ENCODE measurements at places on chromosomes 4 and X.
A peak's percentile ranks its signal among the peaks of the same experiment; 100 is the strongest.

- DNase-seq: no peak
Observed at GRCh38 chr4:4759232-4759631, 100.2 kb upstream of the MSX1 start.

GRCh38 chr4:26860922-26861433 lies 337 bp downstream of the STIM2 start:
- peak; percentile 70 for DNase-seq

DNA sequence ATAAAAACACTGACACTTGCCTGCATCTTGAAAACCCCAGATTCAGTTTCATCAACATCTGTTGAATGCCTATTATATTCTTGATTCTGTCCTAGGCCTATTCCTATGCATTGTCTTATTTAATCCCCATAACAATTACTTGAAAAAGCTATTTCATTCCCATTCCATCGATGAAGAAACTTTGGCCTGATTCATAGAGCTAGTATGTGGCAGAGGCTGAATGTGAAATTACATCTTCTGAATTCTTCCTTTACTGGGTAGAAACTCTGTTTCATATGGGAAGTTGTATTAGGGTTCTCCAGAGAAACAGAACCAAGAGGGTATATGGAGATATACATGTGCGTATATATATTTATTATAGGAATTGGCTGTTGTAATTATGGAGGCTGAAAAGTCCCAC lies 35.0 kb upstream of the SLC4A4 start:
- DNase-seq: peak; percentile 47

GRCh38 chr4:1746919-1747602 lies 25.7 kb downstream of the TACC3 start:
- DNase-seq: no peak

DNA sequence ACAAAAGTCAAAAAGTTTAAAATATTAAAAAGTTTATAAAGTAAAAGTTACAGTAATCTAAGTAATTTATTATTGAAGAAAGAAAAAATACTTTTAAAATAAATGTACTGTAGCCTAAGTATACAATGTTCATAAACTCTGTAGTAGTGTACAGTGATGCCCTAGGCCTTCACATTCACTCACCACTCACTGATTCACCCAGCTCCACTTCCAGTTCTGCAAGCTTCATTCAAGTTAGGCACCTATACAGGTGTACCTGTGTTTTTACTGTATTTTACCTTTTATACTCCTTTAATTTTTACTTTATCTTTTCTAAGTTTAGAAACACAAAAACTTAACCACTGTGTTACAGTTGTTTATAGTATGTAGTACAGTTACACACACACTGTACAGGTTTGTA lies 40.1 kb upstream of the AGA start:
- no peak for DNase-seq

- DNase-seq: peak; percentile 39
Observed at GRCh38 chr4:89486042-89486441, 178.4 kb upstream of the GPRIN3 start.

DNA sequence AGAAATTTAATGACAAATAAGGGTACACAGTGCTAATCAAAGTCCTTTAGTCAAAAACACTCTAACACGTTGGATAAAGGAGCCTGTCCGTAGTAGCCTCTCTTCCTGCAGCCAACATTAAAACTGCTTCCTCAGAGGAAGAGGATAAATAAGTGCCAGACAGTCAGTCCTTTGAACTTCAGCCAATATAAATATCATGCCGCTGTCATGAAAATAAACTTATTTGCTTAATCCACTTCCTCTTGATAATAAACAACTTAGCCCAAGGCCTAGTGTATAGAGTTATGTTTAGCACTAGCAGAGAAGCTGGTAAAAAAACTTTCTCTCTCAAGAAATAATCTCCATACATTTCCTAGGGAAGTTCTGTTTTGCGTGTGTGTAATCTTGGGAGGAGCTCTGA lies 196.7 kb downstream of the HS3ST1 start:
- no peak for DNase-seq

- DNase-seq: no peak
Observed at GRCh38 chr4:102678695-102679335, 82.0 kb downstream of the MANBA start.

DNA sequence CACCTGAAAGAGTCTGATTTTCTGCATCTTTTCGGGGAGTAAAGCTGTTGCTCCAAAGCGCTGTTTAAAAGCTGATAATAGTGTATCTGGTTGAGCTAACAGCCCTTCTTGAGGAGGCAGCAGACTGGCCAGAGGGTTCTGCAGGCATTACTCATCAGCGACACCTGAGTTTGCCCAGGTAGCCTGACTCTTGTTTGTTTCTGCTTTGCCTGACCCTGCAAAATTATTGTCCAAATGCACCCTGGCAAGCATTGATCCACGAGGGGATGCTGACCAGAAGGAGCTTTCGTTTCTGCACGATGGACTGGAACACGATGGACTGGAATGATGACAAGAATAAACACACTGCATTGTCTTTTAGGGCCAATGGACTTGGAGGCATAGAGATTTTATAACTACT lies 6.2 kb downstream of the CD99 start:
- DNase-seq: no peak

DNA sequence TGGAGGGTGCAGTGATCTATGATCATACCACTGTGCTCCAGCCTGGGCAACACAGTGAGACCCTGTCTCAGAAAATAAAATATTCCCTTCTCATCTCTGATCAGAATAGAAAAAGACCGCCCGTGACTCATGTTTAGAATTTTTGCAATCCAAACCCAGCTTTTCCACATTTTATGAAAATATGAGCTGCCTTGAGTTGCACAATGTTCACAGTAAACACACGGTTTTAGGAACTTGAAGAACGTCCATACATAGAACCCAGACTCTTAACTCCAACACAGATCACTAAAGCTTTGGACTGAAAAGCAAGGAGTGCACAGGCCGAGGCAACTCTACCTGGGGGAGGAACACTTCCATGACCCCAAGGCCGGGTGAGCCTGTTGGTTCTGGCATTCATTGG lies 305.0 kb downstream of the TENM3 start:
- DNase-seq: no peak

DNA sequence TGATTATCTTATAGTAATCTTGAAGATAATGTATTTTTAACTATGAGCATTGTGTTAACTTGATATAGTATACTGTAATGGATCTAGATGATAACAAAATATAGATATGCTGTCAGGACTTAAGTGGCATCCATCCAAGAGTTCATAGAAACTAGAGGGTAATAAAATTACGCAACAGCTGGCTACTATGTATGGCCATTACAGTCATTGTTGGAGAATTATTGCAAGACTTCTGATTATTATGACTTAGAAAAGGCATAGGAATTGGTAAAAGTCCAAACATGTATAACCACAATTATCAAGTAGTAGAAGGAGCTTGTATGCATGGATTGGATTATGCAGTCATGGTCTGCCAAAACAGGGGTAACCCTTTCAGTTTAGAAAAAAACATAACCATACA lies 9.5 kb downstream of the OGT start:
- DNase-seq: peak; percentile 70

DNA sequence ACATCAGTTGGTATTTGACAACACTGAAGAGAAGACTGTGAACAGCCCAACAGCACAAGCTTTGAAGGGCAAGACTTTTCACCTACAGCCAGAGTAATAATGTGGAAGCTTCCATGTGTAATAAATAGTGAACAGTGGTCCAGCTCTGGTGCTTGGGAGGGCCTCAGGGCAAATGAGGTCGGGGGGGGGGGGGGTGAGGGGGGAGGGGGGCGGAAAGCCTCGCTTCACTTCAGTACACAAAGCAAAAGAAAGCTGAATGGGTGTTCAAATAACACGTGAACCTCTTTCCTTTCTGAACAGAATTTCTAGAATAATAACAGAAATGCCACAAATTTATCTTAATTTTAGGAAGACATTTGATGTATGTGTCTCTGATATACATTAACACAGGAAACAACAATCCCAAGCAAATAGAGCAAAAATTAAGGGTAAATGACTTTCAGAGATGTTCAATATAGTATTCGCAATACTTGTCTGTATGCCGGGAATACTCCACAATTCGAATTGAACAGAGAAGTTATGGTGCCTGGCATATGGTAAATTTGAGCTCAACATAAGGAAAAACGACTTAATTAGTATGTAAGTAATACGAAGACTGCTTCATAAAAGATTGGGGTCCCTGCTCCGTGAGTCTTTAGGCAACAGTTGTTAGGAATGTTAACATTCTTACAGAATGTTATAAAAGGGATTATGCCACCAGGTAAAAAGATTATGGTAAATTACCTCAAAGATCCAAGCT lies 92.6 kb downstream of the FRYL start:
- DNase-seq: no peak

- DNase-seq: peak; percentile 27
Observed at GRCh38 chr4:154132406-154132805, 343.5 kb upstream of the SFRP2 start.

- DNase-seq: peak; percentile 9
Observed at GRCh38 chr4:26458157-26458561, 32.1 kb downstream of the CCKAR start.

- DNase-seq: no peak
Observed at GRCh38 chr4:1057403-1057745, 45.9 kb downstream of the FGFRL1 start.

DNA sequence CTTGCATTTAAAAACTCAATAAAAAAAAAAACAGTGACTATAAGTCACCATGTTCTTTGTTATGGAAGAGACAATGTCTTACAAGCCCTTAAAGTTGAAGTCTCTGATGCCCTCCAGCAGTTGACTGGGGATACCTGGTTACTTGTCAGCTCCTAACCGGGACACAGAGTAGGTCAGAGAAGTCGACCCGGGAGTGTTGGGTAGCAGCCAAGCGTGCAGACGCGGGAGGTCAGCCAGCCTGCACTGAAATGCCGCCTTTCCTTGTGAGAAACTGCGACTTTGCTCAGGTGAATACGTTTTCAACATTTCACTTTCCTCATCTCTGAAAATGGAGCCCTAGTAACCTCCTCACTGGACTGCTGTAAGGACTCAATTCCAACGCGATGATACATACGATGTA lies 81.8 kb downstream of the F11 start:
- DNase-seq: no peak

DNA sequence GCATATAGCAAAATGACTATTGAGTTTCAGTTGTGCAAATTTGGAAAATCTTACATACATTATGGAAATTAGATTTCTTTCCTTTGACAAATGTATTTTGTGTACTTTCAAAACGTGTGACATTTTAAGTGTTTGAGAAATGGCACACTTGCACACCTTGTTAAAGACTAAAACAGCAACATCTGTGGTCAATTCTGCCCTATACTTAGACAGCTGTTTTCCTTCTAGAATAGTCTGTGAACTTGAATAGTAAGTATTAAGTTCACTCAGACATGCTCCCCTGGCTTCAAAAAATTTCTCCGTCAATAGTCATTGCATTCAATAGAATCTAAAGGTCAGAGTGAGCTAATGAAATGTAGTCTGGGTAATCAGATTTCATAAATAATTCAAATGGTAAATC lies 21.7 kb upstream of the TBC1D9 start:
- no peak for DNase-seq

DNA sequence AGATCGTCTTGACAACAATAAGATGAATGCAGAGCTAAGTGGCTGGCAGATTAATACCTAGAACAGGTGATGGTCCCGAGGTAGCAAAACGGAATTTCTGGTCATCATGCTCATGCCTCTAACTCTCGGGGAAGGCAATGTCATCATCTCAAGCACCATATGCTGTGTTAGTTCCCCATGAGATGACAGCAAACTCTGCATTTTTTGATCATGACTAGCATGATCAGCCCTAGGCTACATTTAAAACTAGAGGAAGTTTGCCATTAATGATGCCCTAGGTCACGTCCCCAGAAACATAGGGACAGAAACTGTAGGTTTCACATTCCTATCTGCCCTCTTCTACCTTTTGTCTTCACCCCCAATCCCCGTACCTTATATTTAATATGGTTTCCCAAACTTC lies 11.6 kb downstream of the LPAR4 start:
- DNase-seq: peak; percentile 26

DNA sequence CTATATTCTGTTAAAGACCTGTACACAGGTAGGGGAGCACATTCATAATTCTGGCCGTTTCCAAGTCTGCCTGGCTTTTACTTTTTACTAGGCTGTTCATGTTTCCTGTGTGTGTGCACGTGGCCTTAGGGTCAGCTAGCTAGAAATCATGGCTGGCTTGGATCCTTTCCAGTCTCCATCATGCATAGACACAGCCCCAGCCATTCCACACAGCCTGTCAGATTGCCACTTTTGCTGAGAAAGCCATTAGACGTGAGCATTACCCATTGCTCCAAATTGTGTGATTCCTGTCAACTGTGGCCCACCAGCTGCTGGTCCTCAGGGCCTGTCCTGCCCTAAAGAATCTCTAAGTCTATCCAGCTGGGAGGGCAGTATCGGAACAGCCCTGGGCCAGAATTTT lies 11.4 kb upstream of the SORCS2 start:
- DNase-seq: no peak

DNA sequence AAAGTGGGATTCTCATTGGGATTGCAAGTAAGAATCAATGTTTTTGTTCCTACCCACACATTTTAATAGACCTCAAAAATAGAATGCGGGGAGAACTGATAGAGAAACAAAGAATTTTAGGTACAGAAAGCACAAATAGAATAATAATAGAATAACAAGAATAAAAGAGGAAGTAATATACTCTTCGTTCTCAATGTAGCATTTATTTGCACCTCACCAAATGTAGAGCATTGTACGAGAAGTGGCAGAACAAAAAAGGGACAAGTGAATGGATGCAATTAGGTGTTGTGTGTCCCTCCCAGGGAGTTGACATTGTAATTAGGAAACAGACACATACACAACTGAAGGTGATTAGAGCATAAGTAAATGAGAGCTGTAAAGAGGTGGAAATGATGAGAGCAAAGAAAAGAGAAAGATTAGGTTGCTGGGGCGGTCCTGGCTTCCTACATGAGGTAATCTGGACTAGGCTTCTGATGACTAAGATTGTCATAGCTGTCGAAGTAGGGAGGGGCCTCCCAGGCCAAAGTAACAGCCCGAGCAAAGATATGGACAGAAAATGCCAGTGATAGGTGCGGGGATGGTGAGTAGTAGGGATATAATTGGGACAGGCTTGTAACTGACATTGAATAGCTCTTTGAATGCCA lies 10.4 kb downstream of the RAB9A start:
- no peak for DNase-seq

DNA sequence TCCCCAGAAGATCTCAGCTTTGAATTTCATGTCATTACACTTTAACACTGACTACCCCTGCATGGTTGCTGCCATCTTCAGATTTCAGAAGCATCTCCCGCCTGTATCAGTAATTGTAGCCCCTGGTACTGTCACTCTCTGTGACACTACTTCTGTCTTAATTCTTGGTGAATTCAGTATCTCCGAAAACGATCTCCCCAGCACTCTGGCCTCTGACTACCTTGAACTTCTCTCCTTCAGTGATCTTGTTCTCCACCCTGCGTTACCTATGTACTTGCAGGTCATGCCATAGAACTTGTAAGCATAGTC lies 53.8 kb upstream of the ABCG2 start:
- DNase-seq: no peak

GRCh38 chrX:138946926-138947325 lies 235.4 kb upstream of the FGF13 start:
- DNase-seq: no peak

- no peak for DNase-seq
Observed at GRCh38 chrX:104254442-104255115, at the start of gene ESX1. ESX1 (minus strand) TSS chrX:104254933; CDS start chrX:104254849, 84 bp downstream.

- no peak for DNase-seq
Observed at GRCh38 chr4:20262221-20262620, 10.5 kb downstream of the SLIT2 start.

GRCh38 chr4:92483341-92483740 lies 179.6 kb downstream of the GRID2 start:
- DNase-seq: no peak

GRCh38 chrX:1138476-1139184 lies 73.8 kb downstream of the CRLF2 start:
- DNase-seq: no peak
